Heart right ventricle (tissue), 16 donors: ENCODE measurements at places on chromosomes 5 and 9. TPM values are rescaled to one million over a fixed set of nuclear protein-coding genes. Genes with fewer than 3 reads are reported as not detected.

- no peak for DNase-seq
Measured at GRCh38 chr9:17578911-17579793, at the start of gene SH3GL2. Gene SH3GL2, plus strand, starts transcription at chr9:17579066.

Gene TPPP
- 19.6 TPM for total RNA-seq

Gene TXN
- total RNA-seq, result 69.8 TPM

Gene PCDHAC2
- 0.22 TPM for total RNA-seq

Gene ELOVL7
- 1.00 TPM for total RNA-seq

Gene PKD2L2
- total RNA-seq, result 1.6 TPM

- DNase-seq, result no peak
Measured at GRCh38 chr9:130891688-130892476, 4.7 kb downstream of the QRFP start.

Gene N4BP3
- 1.1 TPM for total RNA-seq

- DNase-seq, result no peak
Measured at GRCh38 chr5:109944461-109944860, 254.7 kb downstream of the MAN2A1 start.

Gene SH3TC2
- 7.8 TPM for total RNA-seq

DNA sequence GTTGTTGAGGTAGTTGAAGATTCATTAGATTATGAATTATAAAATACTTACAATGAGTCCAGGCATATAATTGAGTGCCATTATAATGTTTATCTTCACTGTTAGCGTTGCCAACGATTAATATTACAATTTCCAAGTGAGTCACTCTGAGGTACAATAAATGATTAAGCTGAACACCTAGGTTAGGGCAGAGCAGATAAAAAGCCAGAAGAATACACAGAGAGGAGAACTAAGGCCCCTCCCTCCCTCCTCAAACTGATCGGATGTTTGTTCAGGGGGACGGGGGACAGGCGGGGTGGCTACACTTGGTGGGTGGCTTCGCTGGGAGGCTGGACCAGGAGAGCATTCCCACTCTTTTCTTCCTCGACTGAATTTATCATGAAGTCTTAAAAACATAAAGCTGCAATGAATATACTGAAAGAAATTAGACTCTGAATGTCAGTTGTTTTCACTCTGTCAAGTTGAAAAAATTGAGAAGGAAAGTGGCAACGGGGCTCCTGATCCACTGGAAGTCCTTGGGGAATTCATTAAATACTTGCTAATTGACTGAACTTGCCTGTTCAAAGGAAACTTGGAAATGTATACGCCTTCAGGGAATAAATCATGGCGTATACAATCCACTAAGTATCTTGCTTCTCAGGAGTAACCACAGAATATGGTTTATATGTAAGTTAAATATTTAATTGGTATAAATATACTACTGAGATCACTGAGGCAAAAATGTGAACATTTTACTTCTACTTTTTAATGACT is 198.1 kb downstream of the TSSK1B start:
- no peak for DNase-seq

GRCh38 chr9:37283730-37284325 is 138.7 kb upstream of the GRHPR start:
- DNase-seq, result no peak

GRCh38 chr5:104606258-104606829 is 1043.8 kb upstream of the NUDT12 start:
- no peak for DNase-seq

DNA sequence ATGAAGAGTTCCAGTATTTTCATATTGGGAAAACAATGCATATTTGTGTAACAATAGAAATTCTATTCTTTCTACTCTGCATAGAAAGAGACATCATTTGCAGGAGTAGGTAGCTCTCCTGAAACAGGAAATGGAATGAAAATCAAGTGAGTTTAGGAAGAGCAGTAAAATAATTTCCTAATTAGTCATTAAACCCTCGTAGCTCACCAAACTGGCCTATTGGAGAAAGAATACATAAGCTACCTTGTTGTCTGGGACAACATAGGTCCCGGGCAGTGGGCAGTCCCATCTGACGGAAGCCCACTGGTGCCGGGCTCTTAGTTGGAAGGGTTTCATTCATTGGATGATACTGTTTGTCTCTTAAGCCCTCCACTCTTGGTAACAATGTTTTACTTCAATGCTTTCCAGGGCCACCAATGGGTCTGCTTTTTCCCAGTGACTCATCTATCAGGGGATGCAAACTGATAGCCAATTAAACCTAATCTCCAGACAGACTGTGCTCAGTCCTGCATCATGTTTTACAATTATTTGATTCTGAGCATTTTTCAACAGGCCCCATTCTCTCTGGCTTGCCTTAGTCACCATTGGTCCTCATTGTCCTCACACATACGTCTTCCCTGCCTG is 46.5 kb downstream of the GNA14 start:
- DNase-seq, result no peak

DNA sequence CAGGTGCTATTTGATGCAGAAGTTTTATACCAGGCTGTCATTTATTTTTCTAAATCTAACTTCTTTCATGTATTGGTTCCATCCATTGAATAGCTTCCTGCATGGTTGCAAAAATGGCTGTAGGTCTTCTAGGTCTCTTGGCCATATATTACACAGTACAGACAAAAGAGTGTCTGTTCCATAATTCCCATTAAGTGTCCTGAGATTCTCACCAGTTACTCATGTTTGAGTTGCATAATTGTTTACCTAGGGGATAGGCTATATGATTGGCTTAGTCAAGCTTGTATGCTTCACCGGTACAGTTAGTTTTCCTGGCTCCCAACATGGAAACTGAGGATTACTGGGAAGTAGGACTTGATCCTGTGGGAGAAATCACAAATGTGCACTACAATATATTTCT is 399.4 kb upstream of the NUDT12 start:
- DNase-seq, result no peak

Gene HSD17B3
- 1.2 TPM for total RNA-seq

Gene ZNG1E
- total RNA-seq, result 20.1 TPM

DNA sequence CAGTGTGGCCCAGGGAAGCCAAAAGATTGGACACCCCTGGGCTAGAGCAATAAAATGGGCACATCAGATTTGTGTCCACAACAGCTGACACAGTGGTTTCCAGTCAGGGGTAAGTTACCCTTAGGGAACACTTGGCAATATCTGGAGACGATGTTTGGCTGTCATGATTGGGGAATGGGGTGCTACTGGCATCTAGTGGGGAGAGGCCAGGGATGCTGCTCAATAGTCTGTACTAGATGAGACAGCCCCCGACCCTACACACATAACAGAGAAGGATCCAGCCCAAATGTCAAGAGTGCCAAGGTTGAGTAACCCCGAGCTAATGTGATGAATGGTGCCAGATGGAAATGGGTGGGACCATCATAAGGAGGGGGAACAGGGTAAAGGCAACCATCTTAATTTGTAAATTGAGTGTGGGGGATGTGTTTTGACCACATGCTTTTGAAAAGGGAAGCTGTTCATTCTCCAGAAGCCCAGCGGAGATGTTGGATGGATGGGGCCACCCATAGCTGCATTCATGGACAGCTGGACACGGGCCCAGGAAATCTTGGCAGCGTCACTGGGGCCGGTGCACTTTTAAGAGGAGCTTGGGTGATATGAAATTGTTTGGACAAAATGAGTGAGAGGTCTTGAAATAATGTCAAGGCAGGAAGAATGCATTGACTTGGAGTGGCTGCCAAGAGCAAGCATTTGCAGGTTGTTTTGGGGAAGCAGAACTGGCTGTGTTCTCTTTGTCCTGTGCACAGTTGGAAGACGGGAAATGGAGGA is 33.4 kb downstream of the SYK start:
- DNase-seq, result no peak

GRCh38 chr5:127571314-127572131 is 54.1 kb downstream of the PRRC1 start:
- DNase-seq, result no peak

Gene ENTPD8
- not detected for total RNA-seq

Gene DAP
- total RNA-seq, result 42.6 TPM

DNA sequence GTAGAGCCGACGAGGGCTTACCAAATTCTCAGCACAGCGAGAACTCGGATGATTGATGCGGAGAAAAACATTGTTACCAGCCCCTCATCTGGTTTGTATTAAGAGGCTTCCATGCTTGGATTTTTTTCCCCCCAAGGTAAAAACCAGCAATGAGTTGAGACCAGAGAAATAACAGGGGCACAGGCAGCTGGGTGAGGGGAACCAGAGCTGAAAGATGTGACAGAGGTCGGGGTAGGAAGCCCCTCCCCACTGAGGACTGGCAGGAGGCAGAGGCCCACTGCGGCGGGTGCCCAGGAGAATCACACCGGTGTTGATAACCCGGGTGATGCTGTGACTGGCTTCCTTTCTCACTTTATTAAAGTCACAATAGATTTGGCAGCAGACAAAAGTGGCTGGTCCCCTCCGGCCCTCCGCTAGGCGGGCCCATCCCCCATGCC is 116.5 kb upstream of the PHYKPL start:
- no peak for DNase-seq

GRCh38 chr5:106843812-106844416 is 826.8 kb downstream of the EFNA5 start:
- no peak for DNase-seq

GRCh38 chr5:44402084-44402483 is 12.9 kb upstream of the FGF10 start:
- DNase-seq, result no peak

GRCh38 chr5:93034621-93035590 is 546.1 kb downstream of the NR2F1-AS1 start:
- DNase-seq, result no peak

GRCh38 chr9:126883636-126884035 is 23.2 kb downstream of the ZBTB34 start:
- DNase-seq, result no peak

Gene PPIC
- 45.4 TPM for total RNA-seq

DNA sequence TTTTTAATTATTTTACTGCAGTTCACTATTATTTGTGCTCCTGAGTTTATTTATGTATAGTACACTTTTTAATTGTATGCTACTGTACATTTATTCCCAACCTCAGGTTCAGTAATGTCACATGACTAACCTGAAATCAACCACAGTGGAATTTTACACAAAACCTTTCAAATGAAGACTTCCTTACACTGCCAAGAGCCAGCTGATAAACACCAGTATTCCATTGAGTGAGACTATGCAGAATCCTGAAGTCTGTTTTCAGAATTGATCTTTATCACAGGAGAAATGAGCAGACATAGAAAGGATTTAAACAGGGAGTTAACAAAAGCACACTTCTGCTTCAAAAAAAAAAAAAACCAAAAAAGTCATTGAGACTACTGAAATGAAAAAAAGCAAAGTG is 219.5 kb downstream of the PRR16 start:
- no peak for DNase-seq

Gene UGT3A2
- not detected for total RNA-seq

GRCh38 chr9:17065062-17065461 is 69.8 kb upstream of the CNTLN start:
- no peak for DNase-seq

- no peak for DNase-seq
Measured at GRCh38 chr5:8333485-8333884, 464.5 kb downstream of the MTRR start.

Gene OR1Q1
- total RNA-seq, result not detected

Gene GRIN1
- not detected for total RNA-seq

Gene GABRA1
- total RNA-seq, result not detected

DNA sequence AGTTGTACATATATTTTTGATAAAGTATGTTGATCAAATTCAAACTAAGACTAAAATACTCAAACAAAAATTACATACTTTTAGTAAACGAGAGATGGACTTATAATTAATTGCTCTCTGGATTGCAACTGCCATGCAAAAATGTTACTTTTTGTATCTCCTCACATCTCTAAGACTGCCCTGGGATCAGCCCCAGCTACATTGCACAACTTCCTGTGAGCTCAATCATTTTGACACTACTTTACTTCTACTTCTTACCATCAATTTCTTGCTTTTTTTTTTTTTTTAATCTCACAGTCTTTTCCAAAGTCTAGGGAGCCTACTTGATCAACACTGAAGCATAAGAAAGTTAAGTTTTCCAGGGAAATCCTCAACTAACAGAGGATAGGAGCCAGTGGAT is 506.0 kb upstream of the CDH10 start:
- no peak for DNase-seq

DNA sequence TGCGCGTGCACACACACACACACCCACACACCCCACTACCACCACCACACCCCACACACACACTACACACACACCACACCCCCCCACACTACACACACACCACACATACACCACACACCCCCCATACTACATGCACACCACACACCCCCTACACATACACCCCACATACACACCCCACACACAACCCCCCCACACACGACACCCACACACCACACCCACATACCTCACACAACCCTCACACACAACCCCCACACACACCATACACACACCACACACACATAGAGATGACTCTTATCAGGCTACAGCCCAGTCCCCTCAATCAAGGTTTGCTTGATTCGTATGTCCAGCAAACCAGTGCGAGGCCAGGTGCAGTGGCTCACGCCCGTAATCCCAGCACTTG is 25.7 kb downstream of the SLC46A2 start:
- no peak for DNase-seq

DNA sequence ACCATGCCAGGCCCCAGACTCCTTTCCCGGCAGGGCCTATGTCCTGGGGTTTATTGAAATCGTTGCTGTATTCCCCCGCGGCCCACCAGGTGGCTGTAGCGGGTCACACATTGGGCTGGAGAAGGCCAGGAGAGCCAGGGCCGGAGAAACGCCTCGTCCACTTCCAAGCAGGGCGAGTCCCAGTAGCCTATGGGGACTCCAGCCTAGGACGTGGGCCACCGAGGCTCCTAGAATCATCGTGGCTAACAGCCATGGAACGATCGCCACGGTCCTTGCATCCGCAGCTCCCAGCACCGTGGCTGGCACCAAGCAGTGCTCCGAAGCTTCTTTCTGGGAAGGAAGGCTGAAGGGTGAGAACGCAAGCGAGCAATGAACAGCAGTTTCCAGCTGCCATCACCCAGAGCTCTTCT is 87.7 kb downstream of the ENTREP1 start:
- DNase-seq, result peak; percentile 69

DNA sequence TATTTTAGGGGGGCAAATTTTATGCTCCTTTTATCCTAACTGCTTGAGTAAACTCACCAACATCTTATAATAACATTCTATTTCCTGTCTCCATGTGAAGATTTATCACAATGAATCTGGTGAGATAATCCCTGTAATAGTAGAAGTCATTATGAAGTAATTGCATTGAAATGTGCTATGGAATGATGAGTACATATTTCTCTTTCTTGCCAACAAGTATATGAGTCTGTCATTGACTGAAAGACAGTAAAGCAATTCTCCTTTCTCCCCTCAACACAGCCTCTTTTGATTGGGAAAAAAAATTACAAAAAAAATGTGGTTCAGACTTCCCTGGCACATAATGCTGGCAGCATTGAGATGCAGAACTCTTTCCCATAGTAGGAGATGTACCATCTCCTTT is 459.2 kb upstream of the RGMB start:
- DNase-seq, result no peak

GRCh38 chr5:161277011-161277410 is 269.5 kb downstream of the GABRB2 start:
- DNase-seq, result no peak

DNA sequence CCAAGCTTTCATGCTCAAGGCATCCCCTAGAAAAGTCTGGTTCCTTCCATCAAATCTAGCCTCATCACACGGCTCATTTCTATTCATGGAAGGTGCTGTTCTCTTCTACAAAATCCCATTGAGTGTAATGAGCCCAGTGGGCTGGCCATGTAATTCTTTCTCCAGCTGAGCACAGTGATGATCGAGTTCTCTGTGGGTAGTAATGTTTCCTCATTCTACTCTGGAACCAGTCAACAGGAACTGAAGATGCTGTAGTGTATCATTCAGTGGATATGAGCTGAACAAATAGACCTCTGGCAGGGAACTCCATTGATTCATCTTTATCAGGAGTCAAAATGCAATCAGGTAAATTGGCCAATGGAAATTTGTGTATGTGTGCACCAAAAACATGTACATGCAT is 149.2 kb downstream of the LRRC70 start:
- no peak for DNase-seq
